ENCODE measurements at places on chromosomes 4 and X.

DNA sequence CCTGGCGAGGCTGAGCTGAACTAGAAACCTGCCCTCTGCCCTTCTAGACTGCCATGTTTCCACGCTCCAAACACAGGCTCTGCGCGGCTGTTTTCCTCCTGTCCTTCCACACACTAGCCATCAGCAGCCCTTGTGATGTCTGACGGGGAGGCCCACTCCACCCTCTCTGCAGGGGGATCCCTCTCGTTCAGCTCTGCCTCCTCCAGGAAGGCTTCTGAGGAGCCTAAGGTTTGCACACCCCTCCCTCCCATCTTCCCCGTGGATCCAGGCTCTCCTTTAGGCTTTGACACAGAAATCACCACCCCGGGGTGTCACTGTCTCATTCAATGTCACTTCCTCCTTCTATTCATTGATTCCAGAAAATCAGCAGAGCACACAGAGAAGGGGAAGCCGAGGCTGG lies 38.6 kb upstream of the CRMP1 start:
- H3K36me3 ChIP-seq = no peaks in the 10 kb centered on the region
- peaks cover 88% of the 10 kb centered on the region for H3K27me3 ChIP-seq
- no peaks in the 10 kb centered on the region for H3K4me1 ChIP-seq
- no peak overlapping the region for H3K4me3 ChIP-seq

- no peaks in the 10 kb centered on the region for H3K36me3 ChIP-seq
- no peaks in the 10 kb centered on the region for H3K27me3 ChIP-seq
- H3K4me1 ChIP-seq = peaks cover 44% of the 10 kb centered on the region
- no peak overlapping the region for H3K27ac ChIP-seq
- DNase-seq = no peak
- no peak overlapping the region for H3K4me3 ChIP-seq
Observed at GRCh38 chr4:140046543-140046942, 107.4 kb downstream of the MAML3 start.

GRCh38 chr4:111537165-111537564 lies 608.1 kb upstream of the FAM241A start:
- H3K36me3 ChIP-seq = no peaks in the 10 kb centered on the region
- H3K4me1 ChIP-seq = no peaks in the 10 kb centered on the region
- DNase-seq = no peak
- H3K27me3 ChIP-seq = no peaks in the 10 kb centered on the region
- H3K27ac ChIP-seq = no peak overlapping the region

DNA sequence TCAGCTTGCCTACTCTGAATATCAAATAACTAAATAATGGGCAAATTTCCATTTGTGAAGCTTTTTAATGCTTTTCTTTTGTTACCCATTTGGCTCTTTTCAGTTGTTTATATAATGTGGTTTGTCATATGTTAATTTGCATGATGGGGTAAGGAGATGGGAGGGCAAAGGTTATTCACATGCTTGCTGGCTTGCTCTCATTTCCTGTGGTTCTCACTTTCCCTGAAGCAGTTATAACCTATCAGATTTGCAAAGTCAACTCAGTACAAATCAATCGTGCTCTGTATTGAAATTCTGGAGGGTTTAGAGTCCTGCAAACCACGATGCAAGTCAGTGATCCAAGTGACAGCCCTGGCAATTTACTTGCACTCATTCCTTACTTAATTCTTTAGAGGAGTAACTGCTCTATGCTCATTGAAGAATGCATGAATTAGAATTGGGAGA lies 711.2 kb downstream of the ADGRL3 start:
- H3K4me1 ChIP-seq = no peaks in the 10 kb centered on the region
- H3K27me3 ChIP-seq = no peaks in the 10 kb centered on the region
- no peak overlapping the region for H3K4me3 ChIP-seq
- DNase-seq = no peak

DNA sequence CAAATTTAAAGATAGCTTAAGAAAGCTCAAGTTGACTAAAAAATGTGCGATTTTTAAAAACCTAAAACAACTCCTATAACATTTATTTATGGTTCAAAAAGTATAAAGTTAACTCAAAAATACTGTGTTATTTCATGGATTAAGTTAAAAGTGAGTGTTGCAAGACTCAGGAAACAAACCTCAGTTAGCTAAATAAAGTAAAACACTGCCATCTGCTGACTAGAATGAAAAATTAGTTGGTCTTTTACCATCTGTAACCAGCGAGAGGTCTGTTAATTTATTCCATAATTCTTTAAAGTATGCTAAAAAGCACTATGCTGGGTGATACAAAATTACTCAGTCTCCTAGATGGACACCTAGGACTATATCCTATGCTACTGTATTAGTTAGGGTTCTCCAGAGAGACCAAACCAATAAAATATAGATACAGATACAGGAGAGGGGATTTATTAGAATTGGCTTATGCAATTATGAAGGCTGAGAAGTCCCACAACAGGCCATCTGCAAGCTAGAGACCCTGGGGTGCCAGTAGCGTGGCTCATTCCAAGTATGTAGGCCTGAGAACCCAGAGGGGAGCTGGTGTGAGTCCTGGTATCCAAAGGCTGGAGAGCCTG lies 4.9 kb upstream of the WDFY3 start:
- peaks cover 30% of the 10 kb centered on the region for H3K4me1 ChIP-seq
- no peak overlapping the region for H3K4me3 ChIP-seq
- no peak overlapping the region for H3K27ac ChIP-seq
- H3K36me3 ChIP-seq = no peaks in the 10 kb centered on the region
- H3K27me3 ChIP-seq = no peaks in the 10 kb centered on the region
- DNase-seq = no peak

- no peak overlapping the region for H3K4me3 ChIP-seq
- peaks cover 30% of the 10 kb centered on the region for H3K4me1 ChIP-seq
- H3K36me3 ChIP-seq = no peaks in the 10 kb centered on the region
- no peak for DNase-seq
- H3K27me3 ChIP-seq = no peaks in the 10 kb centered on the region
Observed at GRCh38 chr4:48692897-48693296, 87.2 kb downstream of the FRYL start.

- no peaks in the 10 kb centered on the region for H3K4me1 ChIP-seq
- H3K27ac ChIP-seq = no peak overlapping the region
- no peaks in the 10 kb centered on the region for H3K27me3 ChIP-seq
- no peak overlapping the region for H3K4me3 ChIP-seq
- no peak for DNase-seq
Observed at GRCh38 chr4:170425521-170426143, 335.9 kb upstream of the AADAT start.

GRCh38 chr4:83440899-83441298 lies 14.7 kb downstream of the HELQ start:
- H3K27ac ChIP-seq = no peak overlapping the region
- no peaks in the 10 kb centered on the region for H3K27me3 ChIP-seq
- no peak overlapping the region for H3K4me3 ChIP-seq
- H3K36me3 ChIP-seq = peaks cover 80% of the 10 kb centered on the region

GRCh38 chr4:169099771-169100180 lies 89.7 kb upstream of the CBR4 start:
- H3K27me3 ChIP-seq = no peaks in the 10 kb centered on the region
- DNase-seq = no peak
- peaks cover 40% of the 10 kb centered on the region for H3K36me3 ChIP-seq
- peaks cover 32% of the 10 kb centered on the region for H3K4me1 ChIP-seq
- no peak overlapping the region for H3K4me3 ChIP-seq

GRCh38 chrX:137930533-137930932 lies 364.6 kb downstream of the ZIC3 start:
- no peak overlapping the region for H3K27ac ChIP-seq
- no peak overlapping the region for H3K4me3 ChIP-seq
- H3K4me1 ChIP-seq = no peaks in the 10 kb centered on the region
- no peak for DNase-seq
- no peaks in the 10 kb centered on the region for H3K27me3 ChIP-seq

DNA sequence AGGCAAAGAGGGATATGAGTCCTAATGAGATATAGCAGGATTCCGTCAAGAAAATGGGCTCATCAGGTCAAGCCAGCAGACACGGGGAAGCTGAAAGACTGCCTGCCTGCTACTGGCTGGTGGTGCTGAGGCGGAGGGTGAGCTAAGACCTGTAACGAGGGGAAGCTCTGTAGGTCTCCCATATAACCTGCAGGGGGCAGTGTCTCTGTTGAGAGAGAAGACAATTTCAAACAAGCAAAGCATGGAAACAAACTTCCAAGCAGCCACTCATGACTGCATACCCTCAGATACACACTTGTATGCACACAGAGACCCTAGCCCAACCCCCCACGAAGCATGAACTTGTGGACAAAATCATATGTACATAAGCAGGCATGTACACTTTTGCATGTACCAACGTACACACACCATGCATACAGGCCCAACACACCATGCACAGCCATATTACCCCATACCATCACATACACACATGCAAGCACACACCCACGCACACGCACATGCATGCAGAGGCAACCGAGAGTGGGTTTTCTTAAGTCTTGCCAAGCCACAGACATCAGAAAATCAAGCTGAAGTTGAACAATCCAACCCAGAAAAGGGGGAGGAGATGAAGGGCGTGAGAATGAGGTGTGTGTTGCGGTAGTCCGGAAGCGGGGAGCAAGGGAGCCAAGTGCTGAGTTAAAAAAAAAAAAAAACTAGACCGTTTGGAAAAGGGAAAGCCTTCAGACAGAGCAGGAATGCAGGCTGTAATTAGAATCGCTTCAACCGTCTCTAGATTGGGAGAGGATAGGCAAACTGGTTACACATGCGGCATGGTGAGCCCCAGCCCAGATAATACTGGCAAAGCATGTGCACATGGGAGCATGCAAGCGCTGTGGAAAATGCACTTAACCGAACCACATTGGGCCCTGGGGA lies 71.0 kb downstream of the PJA1 start:
- no peak overlapping the region for H3K27ac ChIP-seq
- no peaks in the 10 kb centered on the region for H3K27me3 ChIP-seq
- DNase-seq = no peak
- no peaks in the 10 kb centered on the region for H3K36me3 ChIP-seq

GRCh38 chr4:84499624-84499982 lies 511 bp upstream of the NKX6-1 start:
- peaks cover 43% of the 10 kb centered on the region for H3K4me1 ChIP-seq
- H3K27me3 ChIP-seq = peaks cover 100% of the 10 kb centered on the region
- H3K27ac ChIP-seq = no peak overlapping the region
- no peak for DNase-seq

- H3K27me3 ChIP-seq = no peaks in the 10 kb centered on the region
- no peak overlapping the region for H3K27ac ChIP-seq
- H3K36me3 ChIP-seq = no peaks in the 10 kb centered on the region
- H3K4me1 ChIP-seq = no peaks in the 10 kb centered on the region
- H3K4me3 ChIP-seq = no peak overlapping the region
Observed at GRCh38 chr4:85416094-85416493, 58.9 kb upstream of the ARHGAP24 start.

GRCh38 chr4:89519771-89520320 lies 212.2 kb upstream of the GPRIN3 start:
- no peak overlapping the region for H3K27ac ChIP-seq
- DNase-seq = no peak
- no peak overlapping the region for H3K4me3 ChIP-seq
- peaks cover 5% of the 10 kb centered on the region for H3K27me3 ChIP-seq
- no peaks in the 10 kb centered on the region for H3K4me1 ChIP-seq

DNA sequence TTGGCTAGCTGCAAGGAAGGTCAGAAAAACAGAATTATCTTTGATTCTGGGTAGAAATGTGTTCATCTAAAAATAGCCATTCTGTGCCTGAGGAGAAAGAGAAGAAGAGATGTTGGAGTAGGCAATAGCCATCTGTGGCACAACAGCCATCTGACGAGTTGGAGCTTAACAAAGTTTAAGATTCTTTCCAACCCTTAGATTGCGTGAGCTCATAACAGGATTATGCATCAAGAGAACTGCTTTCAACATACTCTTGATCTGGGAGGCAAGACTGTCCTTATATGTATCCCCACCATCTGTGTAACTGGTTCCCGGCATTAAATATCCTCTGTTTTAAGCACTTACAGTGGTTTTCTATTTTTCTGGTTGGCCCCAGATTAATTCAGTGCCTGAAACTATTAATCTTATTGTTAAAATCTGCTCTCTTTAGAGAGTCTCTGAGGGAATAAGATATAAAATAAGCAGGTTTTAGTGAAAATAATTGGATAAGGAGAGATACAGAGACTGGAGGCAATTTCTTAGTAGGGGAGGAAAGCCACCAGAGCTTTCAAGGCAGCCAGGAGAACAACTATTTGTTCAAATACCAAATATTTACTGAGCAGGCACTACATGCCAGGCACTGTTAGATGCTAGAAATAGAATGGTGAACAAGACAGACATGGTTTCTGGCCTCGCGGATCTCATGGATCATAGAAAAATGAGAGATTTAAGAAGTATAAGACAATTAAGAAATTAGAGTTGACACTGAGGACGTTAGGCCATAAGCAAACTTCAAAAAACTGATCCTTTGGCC lies 398.0 kb downstream of the SMARCA1 start:
- H3K36me3 ChIP-seq = no peaks in the 10 kb centered on the region
- H3K27me3 ChIP-seq = no peaks in the 10 kb centered on the region
- no peak for DNase-seq
- no peak overlapping the region for H3K4me3 ChIP-seq
- H3K27ac ChIP-seq = no peak overlapping the region

- no peaks in the 10 kb centered on the region for H3K27me3 ChIP-seq
- no peaks in the 10 kb centered on the region for H3K4me1 ChIP-seq
- H3K4me3 ChIP-seq = no peak overlapping the region
- H3K27ac ChIP-seq = no peak overlapping the region
Observed at GRCh38 chrX:120749141-120749846, 119.4 kb upstream of the C1GALT1C1 start.

GRCh38 chr4:79338148-79338547 lies 12.3 kb upstream of the NAA11 start:
- H3K27me3 ChIP-seq = no peaks in the 10 kb centered on the region
- no peaks in the 10 kb centered on the region for H3K36me3 ChIP-seq
- H3K4me1 ChIP-seq = no peaks in the 10 kb centered on the region
- DNase-seq = no peak
- H3K4me3 ChIP-seq = no peak overlapping the region

GRCh38 chr4:152382057-152382785 lies 153.7 kb downstream of the FBXW7 start:
- peak overlapping the region; percentile 63 for H3K4me3 ChIP-seq
- no peak for DNase-seq
- peak overlapping the region; percentile 84 for H3K27ac ChIP-seq
- no peaks in the 10 kb centered on the region for H3K36me3 ChIP-seq
- peaks cover 47% of the 10 kb centered on the region for H3K4me1 ChIP-seq
- no peaks in the 10 kb centered on the region for H3K27me3 ChIP-seq

DNA sequence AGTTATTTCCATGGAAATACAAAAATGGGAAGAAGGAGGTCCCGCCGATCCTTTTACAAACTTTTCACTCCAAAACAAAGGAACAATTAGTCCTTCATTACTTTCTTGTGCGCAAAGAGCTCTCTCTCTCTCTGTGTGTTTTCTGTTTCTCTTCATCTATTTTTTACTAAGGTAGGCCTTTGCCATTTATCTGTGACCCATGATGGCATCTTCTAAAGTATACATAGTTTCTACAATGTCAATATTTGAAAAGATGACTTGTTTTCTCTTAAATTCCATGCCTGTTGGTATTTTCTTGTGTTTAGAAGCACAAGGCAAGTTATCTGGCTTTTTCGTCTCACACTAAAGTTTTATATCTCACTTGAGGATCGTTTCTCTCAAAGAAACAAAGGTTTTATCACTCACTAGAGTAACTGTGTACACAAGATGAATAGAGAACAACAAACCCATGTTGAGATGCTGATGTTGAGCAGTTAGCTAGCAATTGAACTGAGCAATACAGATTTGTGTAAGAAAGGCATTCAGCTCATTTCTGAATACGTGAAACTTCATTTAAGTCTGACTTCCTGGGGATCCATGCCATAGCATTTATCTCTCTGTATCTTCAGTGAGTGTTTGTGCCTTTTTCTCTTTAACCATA lies 250.3 kb downstream of the GBA3 start:
- DNase-seq = no peak
- H3K36me3 ChIP-seq = no peaks in the 10 kb centered on the region
- H3K4me1 ChIP-seq = no peaks in the 10 kb centered on the region
- no peak overlapping the region for H3K4me3 ChIP-seq
- H3K27ac ChIP-seq = no peak overlapping the region

- H3K27ac ChIP-seq = no peak overlapping the region
- H3K4me1 ChIP-seq = peaks cover 39% of the 10 kb centered on the region
- H3K36me3 ChIP-seq = peaks cover 2% of the 10 kb centered on the region
- no peak overlapping the region for H3K4me3 ChIP-seq
- H3K27me3 ChIP-seq = no peaks in the 10 kb centered on the region
Observed at GRCh38 chr4:86950831-86951525, 16.2 kb downstream of the AFF1 start.

All from left ventricle myocardium inferior (tissue), 1 donor.